ENCODE measurements at places on chromosomes 7 and 10. TPM values are rescaled to one million over a fixed set of nuclear protein-coding genes. Genes with fewer than 3 reads are reported as not detected.

ADAM22 gene
- total RNA-seq: 3.0 TPM

PLXDC2 gene
- 11.8 TPM for total RNA-seq

IDI2 gene
- total RNA-seq: not detected

PNLIPRP1 gene
- total RNA-seq: not detected

EIF5AL1 gene
- 0.12 TPM for total RNA-seq

NUTM2B gene
- total RNA-seq: 1.3 TPM

ARHGEF35 gene
- not detected for total RNA-seq

Measured in T-helper 17 cell (primary cell).